ENCODE measurements at places on chromosomes 1 and 21.

DNA sequence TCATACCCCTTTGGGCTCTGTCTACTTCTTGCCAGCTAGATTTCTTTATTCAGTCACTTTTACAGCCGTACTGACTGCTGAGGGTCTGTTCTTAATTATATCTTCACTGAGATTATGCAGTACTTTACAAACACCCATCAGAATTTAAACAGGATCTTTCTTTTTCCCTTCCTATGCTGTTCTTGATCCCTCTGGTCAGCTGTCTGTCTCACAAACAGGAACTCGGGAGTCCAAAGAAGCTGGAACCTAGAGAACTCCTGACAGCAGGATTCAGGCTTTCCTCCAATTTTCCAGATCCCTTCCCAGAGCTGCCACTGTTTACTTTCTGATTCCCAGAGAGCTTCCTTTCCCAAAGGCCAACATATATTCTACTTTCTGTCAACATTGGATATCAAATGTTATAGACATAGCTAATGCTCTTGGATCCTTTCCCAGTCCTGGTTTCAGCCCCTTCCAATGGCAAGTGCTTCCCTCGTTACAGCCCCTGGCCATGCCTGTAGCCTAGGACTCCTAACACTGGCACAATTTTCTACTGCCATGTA, 59.5 kb downstream of the ATP2B4 start:
- no peak for DNase-seq

- DNase-seq = no peak
Measured at GRCh38 chr1:116785006-116785405, 30.8 kb downstream of the CD2 start.

DNA sequence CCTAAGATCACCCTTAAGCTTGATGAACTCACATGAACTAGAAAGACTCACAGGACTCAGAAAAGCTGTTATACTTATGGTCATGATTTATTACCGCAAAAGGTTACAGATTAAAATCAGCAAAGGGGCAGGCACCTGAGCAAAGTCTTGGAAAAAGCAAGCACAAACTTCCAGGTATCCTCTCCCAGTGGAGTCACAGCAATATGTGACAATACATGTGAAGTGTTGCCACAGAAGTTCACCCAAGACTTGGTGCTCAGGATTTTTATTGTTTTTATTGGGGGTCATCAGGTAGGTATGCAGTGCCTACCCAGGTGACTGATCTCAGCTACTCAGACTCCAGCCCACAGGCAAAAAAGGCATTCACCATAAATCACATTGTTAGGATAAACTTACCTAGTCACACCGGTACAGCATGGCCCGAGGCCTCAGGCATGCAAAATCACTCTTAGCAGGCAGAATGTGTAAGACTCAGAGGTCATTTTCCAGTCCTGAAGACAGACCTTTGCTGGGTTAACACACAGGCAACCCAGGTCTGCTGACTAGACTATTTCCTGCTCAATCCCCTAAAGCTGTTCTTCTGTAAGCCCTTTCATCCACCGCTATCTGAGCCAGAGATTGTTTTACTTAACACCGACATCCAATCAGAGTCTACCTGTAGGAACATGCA, 55.6 kb downstream of the SSX2IP start:
- DNase-seq = no peak

- DNase-seq = peak; percentile 45
Measured at GRCh38 chr21:32520875-32521735, 64.2 kb downstream of the TCP10L start.

GRCh38 chr1:187794561-187794960, 965.8 kb downstream of the PLA2G4A start:
- no peak for DNase-seq

DNA sequence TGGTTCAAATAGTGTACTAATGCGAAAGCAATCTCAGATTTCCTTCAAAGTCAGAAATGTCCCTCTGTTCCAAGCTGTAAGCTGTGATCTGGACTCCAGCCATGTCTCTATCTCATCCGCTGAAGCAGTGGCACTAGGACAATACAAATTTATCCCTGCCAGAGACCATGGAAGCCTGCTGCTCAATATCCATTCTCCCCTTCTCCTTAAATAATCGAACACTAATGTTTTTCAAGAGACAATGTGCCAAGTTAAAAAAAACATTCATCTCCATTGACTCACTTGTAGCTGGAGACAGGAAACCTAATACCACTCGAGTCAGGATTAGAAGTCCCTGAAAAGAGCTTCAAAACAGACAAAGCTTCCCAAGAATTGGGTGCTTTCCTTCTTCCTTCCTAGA, 38.5 kb upstream of the PGBD5 start:
- no peak for DNase-seq

GRCh38 chr21:27192281-27192949, 225.5 kb upstream of the ADAMTS5 start:
- DNase-seq = no peak

GRCh38 chr1:54892586-54892985, 5.6 kb upstream of the DHCR24 start:
- DNase-seq = no peak

DNA sequence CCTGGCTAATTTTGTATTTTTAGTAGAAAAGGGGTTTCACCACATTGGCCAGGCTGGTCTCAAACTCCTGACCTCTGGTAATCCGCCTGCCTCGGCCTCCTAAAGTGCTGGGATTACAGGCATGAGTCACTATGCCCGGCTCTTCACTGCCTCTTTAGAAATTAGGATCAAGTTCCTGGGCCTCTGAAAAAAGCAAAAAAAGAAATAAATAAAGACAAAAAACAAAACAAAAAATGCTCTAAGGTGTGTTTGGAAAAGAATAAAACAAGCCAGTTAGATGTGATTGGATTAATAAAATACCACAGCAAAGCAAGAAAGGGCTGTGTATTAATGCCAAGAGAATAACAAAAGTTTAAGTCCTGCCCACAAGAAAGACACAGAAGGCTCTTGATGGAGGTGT, 4.2 kb upstream of the ABCB10 start:
- DNase-seq = no peak
